Kidney (tissue), 22 donors: ENCODE measurements at places on chromosomes 1 and 21.
A peak's percentile ranks its signal among the peaks of the same experiment; 100 is the strongest.

DNA sequence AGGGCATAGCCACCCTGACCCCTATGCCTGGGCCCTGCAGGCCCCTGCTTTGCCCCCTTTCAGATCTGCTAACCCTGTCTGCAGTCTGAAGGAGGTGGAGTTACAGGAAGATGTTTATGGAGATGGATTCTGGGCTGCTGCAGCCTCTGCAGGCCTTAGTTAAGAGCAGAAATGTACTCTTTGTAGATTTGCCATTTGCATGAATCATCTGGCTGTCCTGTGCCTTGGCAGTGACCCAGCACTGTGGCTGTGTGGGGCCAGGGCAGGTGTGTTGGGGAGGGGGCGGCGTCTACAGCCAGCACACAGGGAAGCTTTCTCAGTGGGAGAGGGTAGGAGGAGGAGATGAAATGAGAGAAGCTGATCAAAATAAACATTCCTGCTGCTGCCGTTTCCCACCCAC, 867.3 kb downstream of the PLA2G4A start:
- no peaks in the 10 kb centered on the region for H3K4me1 ChIP-seq
- H3K36me3 ChIP-seq, result no peaks in the 10 kb centered on the region
- H3K27me3 ChIP-seq, result no peaks in the 10 kb centered on the region
- peak; percentile 9 for DNase-seq

DNA sequence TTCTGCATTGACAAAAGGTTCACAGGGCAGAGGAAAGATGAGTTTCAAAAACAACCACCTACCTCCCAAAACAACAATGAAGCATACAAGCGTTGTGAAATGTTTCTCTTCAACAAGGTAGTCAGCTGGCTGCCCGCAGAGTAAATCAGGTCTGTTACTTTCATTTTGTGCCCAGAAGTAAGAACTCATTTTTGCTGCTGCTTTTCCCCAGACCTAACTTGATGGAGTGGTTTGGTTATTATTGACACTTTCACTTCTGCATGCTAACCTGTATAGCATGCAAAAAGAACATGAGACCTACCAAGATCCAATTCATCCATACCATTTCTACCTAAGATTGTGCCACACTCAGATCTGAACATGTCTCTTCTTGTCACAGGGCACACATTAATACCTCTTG, 1.3 kb downstream of the SLC9C2 start:
- no peak overlapping the region for H3K27ac ChIP-seq
- H3K36me3 ChIP-seq, result no peaks in the 10 kb centered on the region
- DNase-seq, result no peak

GRCh38 chr1:33454646-33455282, 17.7 kb upstream of the ZSCAN20 start:
- H3K27me3 ChIP-seq, result no peaks in the 10 kb centered on the region
- DNase-seq, result no peak
- no peak overlapping the region for H3K4me3 ChIP-seq
- H3K27ac ChIP-seq, result no peak overlapping the region
- H3K36me3 ChIP-seq, result no peaks in the 10 kb centered on the region
- no peaks in the 10 kb centered on the region for H3K4me1 ChIP-seq

DNA sequence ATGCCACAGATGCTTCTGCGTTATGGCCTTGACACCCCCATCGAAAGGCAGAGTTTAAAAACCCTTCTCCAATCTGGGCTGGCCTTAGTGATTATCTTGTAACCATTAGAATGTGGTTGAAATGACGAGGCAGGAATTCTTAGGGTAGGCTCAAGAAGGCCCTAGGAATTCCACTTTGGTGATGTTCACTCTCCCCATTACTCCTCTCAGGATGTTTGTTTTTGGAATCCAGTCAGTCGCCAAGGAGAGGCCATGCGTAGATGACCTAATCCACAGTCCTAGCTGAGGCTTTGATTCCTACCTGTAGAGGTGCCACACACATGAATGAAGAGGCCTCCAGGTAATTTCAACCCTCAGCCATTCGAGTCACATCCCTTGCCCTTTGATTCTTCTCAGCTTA, 318.2 kb downstream of the NEGR1 start:
- no peak for DNase-seq
- no peaks in the 10 kb centered on the region for H3K27me3 ChIP-seq
- no peak overlapping the region for H3K27ac ChIP-seq

GRCh38 chr1:30476911-30477459, 246.4 kb downstream of the MATN1 start:
- no peaks in the 10 kb centered on the region for H3K27me3 ChIP-seq
- no peaks in the 10 kb centered on the region for H3K4me1 ChIP-seq
- no peak overlapping the region for H3K27ac ChIP-seq
- no peaks in the 10 kb centered on the region for H3K36me3 ChIP-seq

DNA sequence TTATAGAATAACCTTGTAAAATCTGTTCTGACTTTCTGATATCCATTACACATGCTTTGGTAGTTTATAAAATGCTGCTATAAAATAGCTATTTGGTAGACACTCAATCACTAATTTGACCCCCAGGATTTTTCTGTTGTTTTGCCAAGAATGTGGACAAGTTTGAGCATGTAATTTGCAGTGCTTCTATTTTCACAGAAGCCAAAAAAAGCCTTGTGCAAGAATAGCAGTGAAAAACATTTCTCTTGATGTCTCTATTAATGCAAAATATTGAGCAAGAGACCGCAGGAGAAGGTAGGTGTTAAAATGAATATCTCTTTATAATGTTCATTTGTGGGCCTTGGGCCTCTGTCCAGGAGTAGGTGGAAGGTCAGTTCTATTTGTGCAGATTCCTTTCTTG, 22.5 kb downstream of the MAP3K7CL start:
- no peak overlapping the region for H3K27ac ChIP-seq
- no peak for DNase-seq
- H3K4me3 ChIP-seq, result no peak overlapping the region
- H3K27me3 ChIP-seq, result no peaks in the 10 kb centered on the region
- no peaks in the 10 kb centered on the region for H3K36me3 ChIP-seq
- no peaks in the 10 kb centered on the region for H3K4me1 ChIP-seq

- no peaks in the 10 kb centered on the region for H3K36me3 ChIP-seq
- DNase-seq, result peak; percentile 34
- H3K27me3 ChIP-seq, result peaks cover 5% of the 10 kb centered on the region
- H3K4me3 ChIP-seq, result no peak overlapping the region
- no peaks in the 10 kb centered on the region for H3K4me1 ChIP-seq
- no peak overlapping the region for H3K27ac ChIP-seq
Measured at GRCh38 chr1:22711071-22711470, 432 bp downstream of the EPHB2 start.

GRCh38 chr1:108830119-108831008, 26.5 kb downstream of the AKNAD1 start:
- no peaks in the 10 kb centered on the region for H3K36me3 ChIP-seq
- DNase-seq, result peak; percentile 88
- no peaks in the 10 kb centered on the region for H3K4me1 ChIP-seq
- no peaks in the 10 kb centered on the region for H3K27me3 ChIP-seq
- no peak overlapping the region for H3K4me3 ChIP-seq

DNA sequence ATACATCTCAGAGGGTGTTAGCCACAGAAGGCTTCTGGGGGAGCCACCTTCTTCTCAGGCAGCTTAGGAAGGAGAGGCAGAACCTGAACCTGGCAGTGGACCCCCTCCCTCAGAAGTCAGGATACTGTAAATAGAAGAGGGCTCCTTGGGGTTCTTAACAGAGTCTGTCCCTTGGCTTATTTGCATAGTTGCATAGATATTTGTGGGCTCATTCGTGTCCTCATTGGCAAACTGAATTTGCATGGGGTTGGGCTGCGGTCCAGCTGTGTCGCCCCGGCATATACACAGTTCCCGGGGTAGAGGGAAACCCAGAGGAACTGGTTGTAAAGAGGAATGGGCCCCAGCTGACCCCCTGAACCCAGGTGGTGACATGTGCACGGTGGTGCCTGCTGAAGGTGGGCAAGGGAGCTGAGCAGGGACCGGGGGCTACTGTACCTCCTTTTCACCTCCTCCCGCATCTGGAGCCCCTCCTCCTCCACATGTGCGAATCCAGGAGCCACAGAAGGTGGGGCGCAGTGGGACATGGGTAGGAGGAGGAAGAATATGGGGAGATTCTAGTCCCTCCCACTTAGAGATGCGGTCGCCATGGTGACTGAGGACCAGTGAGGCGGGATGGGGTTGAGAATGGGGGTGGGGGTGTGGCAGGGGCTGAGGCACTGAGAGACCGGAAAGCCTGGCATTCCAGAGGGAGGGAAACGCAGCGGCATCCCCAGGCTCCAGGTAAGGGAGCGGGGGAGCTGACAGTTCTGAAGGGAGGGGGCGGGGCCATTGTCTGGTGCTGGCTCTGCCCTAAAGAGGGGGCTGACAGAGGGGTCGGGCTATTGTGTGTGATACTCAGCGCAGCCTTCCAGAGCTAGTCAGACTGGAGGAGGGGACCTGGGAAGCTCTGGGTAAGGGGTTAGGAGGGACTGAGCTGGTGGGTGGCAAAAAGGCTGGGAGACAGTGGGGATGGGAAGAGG, 3.7 kb upstream of the SEMA4A start:
- no peaks in the 10 kb centered on the region for H3K27me3 ChIP-seq
- peaks cover 6% of the 10 kb centered on the region for H3K4me1 ChIP-seq
- no peak overlapping the region for H3K4me3 ChIP-seq
- peak overlapping the region; percentile 34 for H3K27ac ChIP-seq

GRCh38 chr1:51294566-51295184, 35.7 kb downstream of the TTC39A start:
- no peak overlapping the region for H3K27ac ChIP-seq
- H3K27me3 ChIP-seq, result no peaks in the 10 kb centered on the region
- no peak for DNase-seq
- peaks cover 2% of the 10 kb centered on the region for H3K36me3 ChIP-seq
- no peak overlapping the region for H3K4me3 ChIP-seq

DNA sequence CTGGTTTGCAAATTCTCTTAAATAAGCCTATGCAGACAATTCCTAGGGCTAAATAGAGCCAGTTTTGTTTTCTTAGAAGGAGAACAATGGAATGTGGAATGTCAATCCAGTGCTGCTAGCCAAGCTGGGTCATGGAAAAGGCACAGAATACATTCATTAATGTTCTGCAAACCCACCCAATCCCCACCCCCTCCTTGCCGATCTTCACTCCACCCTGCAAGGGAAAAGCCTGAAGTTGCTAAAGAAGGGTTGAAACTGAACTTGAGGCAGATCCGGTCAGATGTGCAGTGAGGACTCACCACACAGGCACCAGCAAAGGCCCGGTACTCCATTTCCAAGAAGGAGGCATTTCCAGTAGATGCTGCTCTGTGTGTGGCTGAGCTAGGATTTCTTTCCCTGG, 179.6 kb downstream of the PLPP3 start:
- DNase-seq, result no peak
- H3K27me3 ChIP-seq, result no peaks in the 10 kb centered on the region
- no peak overlapping the region for H3K27ac ChIP-seq
- H3K36me3 ChIP-seq, result no peaks in the 10 kb centered on the region
- H3K4me3 ChIP-seq, result no peak overlapping the region

DNA sequence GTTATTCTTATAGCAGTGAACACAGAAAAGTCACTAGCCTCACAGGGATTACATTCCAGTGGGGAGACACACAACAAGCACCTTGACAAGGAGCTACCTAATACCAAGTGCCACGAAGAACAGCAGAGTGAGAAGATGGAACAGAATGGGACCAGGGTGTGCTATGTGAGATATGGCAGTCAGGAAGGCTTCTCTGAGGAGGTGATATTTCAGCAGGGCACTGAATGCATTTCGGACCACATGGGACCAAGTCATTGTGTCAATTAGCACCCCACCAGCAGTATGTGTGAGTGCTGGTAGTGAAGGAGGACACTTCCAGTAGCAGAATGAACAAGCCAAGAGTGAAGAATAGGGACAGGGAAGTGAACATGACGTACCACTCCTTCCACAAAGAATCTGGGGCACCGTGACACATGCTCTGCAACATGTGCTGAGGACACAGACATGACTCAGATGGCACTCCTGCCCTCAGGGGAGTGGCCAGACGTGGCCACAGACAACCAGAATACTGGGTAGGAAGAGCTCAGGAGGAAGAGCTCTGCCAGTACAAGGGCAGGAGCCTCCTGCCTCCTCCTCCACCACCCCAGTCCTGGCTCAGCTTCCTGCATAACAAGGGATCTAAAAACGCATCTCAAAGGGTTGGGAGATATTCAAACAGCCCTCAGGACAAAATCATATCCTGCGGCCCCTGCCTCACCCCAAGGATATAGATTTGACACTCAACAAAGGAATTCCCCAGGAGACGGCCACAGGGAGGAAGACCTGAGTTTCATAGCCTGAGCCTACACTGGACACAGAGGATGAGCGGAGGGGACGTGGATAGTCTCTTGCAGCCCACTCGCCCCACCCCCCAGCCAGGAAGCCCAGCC, 102.5 kb downstream of the TRABD2B start:
- no peak for DNase-seq
- no peak overlapping the region for H3K4me3 ChIP-seq
- no peaks in the 10 kb centered on the region for H3K27me3 ChIP-seq

GRCh38 chr1:91764471-91765115, 121.4 kb downstream of the TGFBR3 start:
- no peaks in the 10 kb centered on the region for H3K27me3 ChIP-seq
- no peaks in the 10 kb centered on the region for H3K4me1 ChIP-seq
- H3K4me3 ChIP-seq, result no peak overlapping the region
- no peaks in the 10 kb centered on the region for H3K36me3 ChIP-seq
- peak; percentile 53 for DNase-seq

GRCh38 chr1:3441880-3442279, 12.6 kb upstream of the ARHGEF16 start:
- H3K4me1 ChIP-seq, result no peaks in the 10 kb centered on the region
- no peak for DNase-seq
- no peaks in the 10 kb centered on the region for H3K36me3 ChIP-seq
- H3K4me3 ChIP-seq, result no peak overlapping the region
- no peak overlapping the region for H3K27ac ChIP-seq
- H3K27me3 ChIP-seq, result no peaks in the 10 kb centered on the region

DNA sequence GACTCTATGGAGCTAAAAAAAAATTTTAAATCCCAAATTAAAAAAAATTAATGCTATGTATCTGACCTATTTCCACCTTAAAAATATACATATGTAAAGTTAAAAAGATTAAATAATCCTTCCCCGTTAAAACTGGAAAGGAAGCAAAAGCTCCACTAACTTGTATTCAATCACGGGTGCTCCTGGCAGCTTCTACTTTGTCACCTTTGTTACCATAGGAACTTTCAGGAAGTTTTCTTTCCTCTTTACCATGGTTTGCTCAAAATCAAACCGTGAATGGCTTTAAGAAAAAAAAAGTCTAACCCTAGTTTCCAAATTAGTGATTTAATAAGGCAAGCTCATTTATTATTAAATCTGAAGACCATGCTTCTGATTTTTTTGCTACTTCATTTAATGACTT, 3.5 kb downstream of the GPATCH2 start:
- H3K27ac ChIP-seq, result no peak overlapping the region
- peak; percentile 27 for DNase-seq
- H3K36me3 ChIP-seq, result no peaks in the 10 kb centered on the region
- H3K4me1 ChIP-seq, result no peaks in the 10 kb centered on the region
- no peak overlapping the region for H3K4me3 ChIP-seq
- H3K27me3 ChIP-seq, result no peaks in the 10 kb centered on the region

- H3K27ac ChIP-seq, result no peak overlapping the region
- peak; percentile 64 for DNase-seq
- no peaks in the 10 kb centered on the region for H3K4me1 ChIP-seq
- no peak overlapping the region for H3K4me3 ChIP-seq
- H3K36me3 ChIP-seq, result no peaks in the 10 kb centered on the region
- peaks cover 23% of the 10 kb centered on the region for H3K27me3 ChIP-seq
Measured at GRCh38 chr1:220873868-220874655, 5.2 kb upstream of the HLX start.

- no peak overlapping the region for H3K4me3 ChIP-seq
- no peaks in the 10 kb centered on the region for H3K27me3 ChIP-seq
- no peak for DNase-seq
- no peak overlapping the region for H3K27ac ChIP-seq
- no peaks in the 10 kb centered on the region for H3K4me1 ChIP-seq
- no peaks in the 10 kb centered on the region for H3K36me3 ChIP-seq
Measured at GRCh38 chr1:21129407-21129806, 47.3 kb downstream of the EIF4G3 start.
